HT1080 (cell line): ENCODE measurements at places on chromosomes 2 and 18. TPM values are rescaled to one million over a fixed set of nuclear protein-coding genes. Genes with fewer than 3 reads are reported as not detected.

Gene BCL2
- total RNA-seq, result 6.3 and 6.7 TPM in 2 replicates

Gene STAT4
- total RNA-seq, result not detected in 2 replicates

DNA sequence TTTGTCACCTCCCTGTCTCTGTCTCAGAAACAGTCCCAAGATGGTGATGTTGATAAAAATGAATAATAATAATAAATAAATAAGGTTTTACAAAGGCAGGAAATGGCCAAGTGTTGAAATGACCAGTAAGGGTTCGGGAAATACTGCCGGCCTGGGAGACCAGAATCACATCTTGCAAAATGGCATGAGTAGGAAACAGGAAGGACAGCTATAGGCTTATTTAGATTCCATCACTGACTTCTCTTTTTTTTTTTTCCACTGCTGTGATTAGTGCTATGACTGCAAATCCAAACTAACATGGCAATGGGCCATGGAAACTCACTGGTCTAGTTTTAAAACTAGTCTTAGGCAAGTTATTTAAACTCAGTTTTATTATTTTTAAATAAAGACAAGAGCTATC is 60.6 kb downstream of the SCN1A start:
- no peak for DNase-seq

GRCh38 chr2:238164906-238165287 is 6.1 kb downstream of the ERFE start:
- no peak for DNase-seq

DNA sequence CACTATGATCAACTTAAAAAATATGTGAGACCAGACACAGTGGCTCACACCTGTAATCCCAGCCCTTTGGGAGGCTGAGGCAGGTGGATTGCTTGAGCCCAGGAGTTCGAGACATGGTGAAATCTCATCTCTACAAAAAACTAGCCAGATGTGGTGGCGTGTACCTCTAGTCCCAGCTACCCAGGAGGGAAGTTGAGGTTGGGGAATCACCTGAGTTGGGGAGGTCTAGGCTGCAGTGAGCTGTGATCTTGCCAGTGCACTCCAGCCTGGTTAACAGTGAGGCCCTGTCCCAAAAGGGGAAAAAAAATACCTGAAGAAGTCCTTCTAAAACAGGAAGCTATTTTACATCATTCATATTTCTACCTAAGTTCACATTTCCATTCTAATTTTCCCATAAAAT is 144.0 kb downstream of the EML6 start:
- no peak for DNase-seq

DNA sequence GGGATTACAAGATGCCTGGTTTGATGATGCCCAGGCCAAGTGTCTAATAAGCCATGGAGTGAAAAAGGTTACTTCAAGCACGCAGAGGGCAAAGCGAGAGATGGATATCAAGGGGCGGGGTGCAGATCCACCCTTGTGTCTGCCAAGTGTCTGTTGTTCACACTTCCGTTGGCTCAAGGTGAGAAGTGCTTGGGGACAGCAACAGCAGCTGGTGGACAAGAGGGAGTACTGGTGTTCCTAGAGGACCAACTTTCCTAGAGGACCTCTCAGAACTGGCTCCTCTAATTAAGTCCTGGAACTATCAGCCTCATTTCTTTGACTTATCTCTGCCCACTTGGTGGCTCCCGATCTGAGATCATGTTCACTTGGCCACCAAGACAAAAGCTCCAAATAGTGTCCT is 299.1 kb downstream of the PRKCE start:
- DNase-seq, result no peak

- no peak for DNase-seq
Observed at GRCh38 chr18:55444536-55444935, 143.5 kb downstream of the TCF4 start.

DNA sequence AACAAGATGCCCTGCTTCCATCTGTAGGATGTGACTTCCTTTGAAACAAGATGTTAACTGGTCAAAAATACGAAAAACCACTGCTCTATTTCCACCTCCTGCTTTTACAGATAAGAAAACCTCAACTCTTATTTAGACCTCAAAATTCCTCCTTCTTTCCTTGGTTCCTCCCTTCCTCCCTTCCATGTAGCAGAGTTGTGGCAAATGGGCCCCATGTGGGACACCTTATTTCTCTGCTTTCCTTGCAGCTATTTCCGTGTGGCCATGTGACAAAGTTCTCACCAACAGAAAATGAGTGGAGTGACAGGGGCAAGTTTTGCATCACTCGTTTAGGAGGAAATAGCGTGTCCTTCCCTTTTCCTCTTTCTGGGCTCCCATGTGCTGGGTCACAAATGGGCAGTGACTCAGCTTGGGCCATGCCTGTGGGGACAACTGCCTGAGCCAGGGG is 69.4 kb upstream of the SMAD2 start:
- no peak for DNase-seq

DNA sequence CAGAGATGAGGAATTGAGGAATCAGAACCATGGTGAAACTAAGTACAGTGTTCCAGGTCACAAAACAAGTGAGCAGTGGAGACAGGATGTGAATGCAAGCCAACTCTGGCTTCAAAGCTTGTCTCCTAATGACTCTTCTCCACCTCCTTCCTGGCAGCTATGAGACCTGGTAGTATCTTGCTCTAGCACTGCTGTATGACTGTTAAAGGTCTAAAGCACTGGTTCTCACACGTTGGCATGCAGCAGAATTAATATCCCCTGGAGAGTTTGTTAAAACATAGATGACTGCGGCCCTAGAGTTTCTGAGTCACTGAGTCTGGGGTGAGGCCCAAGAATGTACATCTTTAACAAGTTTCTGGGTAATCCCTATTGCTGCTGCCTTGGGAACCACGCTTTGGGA is 63.3 kb downstream of the SUCLG1 start:
- DNase-seq, result peak; percentile 30

DNA sequence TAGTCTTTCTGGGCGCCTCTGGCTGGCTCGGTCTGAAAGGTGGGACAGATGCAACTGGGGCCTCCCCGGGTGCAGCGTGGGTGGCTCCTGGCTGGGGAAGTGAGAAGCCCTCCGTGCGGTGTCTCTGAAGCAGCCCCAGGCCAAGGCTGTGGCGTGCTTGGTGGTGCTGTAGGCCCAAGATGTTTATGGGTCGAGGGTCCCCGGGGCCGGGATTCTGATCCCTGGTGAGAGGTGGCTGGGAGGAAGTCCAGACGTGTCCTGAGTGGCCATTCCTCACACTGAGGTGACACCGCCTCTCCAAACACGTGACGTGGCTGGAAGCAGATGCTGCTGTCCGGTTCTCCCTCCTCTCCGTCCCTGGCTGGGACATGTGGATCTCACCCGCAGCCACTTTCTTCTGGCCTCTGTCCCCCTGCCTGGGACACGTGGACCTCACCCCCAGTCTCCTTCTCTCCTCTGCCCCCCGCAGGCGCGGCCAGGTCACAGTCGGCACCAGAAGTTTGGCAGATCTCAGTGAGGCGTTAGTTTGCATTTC is 12.6 kb downstream of the RTP5 start:
- DNase-seq, result no peak
